PC-3 (cell line): ENCODE measurements at places on chromosomes 6 and 20. TPM values are rescaled to one million over a fixed set of nuclear protein-coding genes. Genes with fewer than 3 reads are reported as not detected.

DNA sequence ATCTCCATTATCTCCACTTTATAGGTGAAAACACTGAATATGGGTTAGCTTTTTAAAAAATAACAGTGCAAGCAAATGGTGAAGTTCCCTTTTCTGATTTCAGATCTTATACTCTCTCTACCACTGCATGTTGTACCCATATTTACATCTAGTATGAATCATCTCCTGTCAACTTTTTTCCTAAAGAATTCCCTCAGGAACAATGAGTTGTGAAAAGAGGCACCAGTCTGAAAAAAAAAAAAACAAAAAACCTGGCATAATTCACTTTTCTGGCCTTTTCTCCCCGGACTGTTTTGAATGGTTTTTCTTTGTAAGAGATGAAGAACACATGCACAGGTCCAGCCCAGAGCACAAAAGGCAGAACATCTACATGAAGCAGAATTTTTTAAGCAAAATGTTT lies 596.0 kb downstream of the COL12A1 start:
- peak; percentile 50 for DNase-seq

The UNC93A gene
- total RNA-seq: not detected in 2 replicates

- DNase-seq: peak; percentile 85
These were observed 68.0 kb upstream of the KCNQ5 start for GRCh38 chr6:72553531-72554511.

DNA sequence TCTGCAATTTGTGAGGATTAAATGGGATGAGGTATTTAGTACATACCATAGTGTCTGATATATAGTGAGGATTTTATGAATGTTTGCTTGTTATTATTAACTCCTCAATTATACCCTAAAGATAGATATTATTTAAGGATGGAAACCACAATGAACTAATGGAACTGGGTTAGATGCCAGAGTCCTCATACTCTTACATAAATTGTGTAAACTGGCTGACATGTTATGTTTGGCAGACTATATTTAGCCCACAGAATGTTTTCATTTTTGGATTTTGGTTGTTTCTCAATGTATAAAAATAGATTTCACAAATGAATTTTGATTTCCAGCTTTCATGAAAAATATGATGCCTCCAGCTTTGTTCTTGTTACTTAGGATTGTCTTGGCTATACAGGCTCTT lies 37.6 kb downstream of the HTR1B start:
- no peak for DNase-seq

The PRSS35 gene
- 1.7 and 3.2 TPM in 2 replicates for total RNA-seq

DNA sequence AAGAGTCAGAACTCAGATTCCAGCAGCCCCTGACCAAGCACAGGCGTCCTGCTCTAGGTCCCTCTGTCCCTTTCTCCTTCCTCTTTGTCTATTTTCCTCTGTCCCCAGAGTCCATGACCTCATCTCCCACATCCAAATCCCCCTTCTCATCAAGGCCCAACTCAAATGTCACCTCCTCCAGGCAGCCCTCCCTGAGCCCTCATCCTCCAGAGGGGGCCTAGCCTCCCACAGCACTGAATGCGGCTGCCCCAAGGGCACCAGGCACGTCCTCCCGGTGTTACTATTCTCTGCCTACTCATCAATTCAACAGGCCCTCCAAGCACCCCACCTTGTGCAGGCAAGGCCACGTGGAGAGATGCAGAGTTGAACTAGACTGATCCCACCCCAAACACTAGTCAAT lies 49.7 kb downstream of the GRM4 start:
- no peak for DNase-seq

The PRSS16 gene
- 7.3 and 15.9 TPM in 2 replicates for total RNA-seq

The VIP gene
- not detected in 2 replicates for total RNA-seq

The SLC52A3 gene
- total RNA-seq: 4.2 and 5.9 TPM in 2 replicates

DNA sequence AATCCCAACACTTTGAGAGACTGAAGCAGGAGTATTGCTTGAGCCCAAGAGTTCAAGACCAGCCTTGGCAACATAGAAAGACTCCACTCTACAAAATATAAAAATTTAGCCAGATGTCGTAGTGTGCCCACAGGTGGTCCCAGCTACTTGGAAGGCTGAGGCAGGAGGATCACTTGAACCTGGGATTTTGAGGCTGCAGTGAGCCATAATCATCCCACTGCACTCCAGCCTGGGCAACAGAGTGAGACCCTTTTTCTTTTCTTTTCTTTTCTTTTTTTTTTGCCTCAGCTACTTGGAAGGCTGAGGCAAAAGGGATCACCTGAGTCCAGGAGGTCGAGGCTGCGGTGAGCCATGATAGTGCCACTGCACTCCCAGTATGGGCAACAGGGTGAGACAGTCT lies 17.9 kb downstream of the FASTKD5 start:
- DNase-seq: no peak

DNA sequence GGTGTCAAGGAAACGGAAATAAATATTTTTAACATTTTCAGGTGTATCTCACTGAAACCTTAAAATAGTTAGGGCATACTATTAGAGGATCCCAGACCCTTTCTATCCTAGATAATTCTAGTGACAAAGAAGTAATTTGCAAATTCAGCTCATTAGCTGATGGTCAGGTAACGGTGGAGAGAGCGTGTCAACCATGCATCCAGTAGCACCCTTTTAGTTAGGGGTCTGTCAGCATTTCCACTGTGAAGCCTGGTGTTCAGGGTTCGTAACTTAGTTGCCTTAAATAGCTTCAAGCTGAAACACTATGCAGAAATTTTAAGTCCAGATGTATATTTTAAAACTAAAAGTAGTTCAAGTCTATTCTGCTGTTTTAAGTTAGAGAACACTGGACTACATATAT lies 48.5 kb upstream of the SUPT3H start:
- no peak for DNase-seq
